ENCODE measurements at places on chromosomes 5 and 9.

DNA sequence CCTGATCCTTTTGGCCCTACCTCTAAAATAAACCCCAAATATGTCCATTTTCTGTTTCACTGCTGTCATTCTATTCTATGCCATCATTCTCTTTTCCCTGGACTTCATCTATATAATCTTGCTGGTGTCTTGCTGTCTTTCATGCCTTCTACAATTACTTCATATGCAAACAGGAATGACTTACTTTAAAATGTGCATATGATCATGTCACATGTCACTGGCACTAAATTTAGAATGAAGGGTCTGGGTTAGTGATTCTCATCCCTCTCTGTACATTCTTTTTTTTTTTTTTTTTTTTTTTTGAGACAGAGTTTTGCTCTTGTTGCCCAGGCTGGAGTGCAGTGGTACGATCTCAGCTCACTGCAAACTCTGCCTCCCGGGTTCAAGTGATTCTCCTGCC is 22.9 kb downstream of the FAF2 start:
- no peak for DNase-seq

DNA sequence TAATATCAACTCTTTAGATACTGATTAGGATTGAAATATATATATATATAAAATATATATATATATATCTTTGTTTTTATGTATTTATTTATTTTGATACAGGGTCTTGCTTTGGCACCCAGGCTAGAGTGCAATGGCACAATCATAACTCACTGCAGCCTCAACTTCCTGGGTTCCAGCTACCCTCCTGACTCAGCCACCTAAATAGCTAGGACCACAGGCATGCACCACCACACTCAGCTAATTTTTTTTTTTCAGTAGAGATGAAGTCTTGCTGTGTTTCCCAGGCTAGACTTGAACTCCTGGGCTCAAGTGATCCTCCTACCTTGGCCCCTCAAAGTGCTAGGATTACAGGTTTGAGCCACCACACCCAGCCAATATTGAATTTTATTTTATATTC is 20.6 kb upstream of the CDH6 start:
- no peak for DNase-seq

- DNase-seq, result no peak
Observed at GRCh38 chr9:117247266-117247665, 167.6 kb downstream of the ASTN2 start.

- DNase-seq, result no peak
Observed at GRCh38 chr9:116943970-116944369, 256.9 kb downstream of the TRIM32 start.

DNA sequence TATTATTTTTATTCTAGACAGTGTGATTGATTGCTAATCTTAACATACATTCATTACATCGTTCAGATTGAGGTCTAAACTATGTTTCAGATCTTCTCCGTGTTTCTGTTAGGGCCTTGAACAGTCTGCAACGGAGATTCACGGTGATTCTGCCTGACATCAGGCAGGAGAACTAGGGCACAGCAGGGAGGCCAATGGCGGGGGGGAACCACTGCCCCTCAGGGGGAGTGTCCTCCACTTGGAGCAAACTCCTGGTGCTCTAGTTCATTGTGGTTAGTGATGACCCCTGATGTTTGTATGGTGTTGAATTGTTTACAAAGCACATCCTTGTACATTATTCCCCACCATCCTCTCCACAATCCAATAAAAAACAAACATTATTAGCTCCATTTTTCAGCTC is 173.5 kb downstream of the ZNF608 start:
- no peak for DNase-seq

GRCh38 chr5:14125262-14125661 is 17.9 kb upstream of the TRIO start:
- DNase-seq, result no peak

GRCh38 chr5:2755681-2756171 is 4.2 kb upstream of the IRX2 start:
- no peak for DNase-seq

- no peak for DNase-seq
Observed at GRCh38 chr5:33242277-33242676, 198.5 kb upstream of the TARS1 start.

DNA sequence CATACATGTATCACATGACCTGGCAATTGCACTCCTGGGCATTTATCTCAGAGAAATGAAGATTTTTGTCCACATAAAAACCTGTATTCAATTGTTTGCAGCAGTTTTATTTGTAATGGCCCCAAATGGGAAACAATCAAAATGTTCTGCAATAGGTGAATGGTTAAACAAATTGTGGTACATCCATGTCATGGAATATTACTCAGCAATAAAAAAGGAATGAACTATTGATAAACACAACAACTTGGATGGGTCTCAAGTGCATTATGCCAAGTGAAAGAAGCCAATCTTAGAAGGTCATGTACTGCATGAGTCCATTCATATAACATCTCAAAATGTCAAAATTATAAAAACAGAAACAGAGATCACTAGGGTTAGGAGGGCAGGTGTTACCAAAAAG is 1.5 kb upstream of the NDUFS4 start:
- no peak for DNase-seq

DNA sequence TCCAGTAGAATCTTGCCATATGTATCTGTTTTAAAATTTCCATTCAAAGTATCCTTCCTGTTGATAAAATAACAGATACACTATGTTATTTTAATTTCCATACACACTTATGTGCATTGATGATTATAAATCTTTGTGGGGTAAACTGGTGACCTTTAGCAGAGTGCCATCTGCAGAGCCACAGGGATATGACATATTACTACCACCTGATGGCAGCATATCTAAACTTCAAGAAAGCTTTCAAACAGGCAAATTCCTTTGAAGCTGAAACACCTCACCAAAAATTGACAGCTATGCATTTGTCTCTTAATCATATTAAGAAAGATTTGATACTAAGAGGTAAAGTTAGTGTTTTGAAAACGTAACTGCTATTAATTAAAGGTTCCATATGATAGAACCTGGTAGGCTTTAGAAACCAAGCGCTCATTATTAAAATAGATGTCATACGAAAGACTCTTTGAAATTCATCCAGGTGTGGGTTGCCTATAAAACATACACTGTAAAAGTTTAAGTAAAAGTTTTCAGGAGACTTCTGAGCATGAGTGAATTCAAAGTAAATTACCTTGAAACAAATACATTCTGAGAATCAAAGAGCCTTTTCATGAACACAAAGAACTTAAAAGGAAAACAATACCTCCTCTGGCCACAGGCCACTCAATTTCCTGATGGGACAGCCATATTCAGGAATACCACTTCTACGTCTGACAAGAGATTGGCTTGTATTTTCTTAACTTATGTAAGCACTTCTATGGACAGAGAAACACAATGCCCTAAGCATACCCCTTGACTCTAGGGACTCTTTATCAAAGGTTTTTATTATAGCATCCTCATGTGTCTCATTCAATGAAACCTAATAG is 93.3 kb downstream of the KIAA0825 start:
- no peak for DNase-seq

DNA sequence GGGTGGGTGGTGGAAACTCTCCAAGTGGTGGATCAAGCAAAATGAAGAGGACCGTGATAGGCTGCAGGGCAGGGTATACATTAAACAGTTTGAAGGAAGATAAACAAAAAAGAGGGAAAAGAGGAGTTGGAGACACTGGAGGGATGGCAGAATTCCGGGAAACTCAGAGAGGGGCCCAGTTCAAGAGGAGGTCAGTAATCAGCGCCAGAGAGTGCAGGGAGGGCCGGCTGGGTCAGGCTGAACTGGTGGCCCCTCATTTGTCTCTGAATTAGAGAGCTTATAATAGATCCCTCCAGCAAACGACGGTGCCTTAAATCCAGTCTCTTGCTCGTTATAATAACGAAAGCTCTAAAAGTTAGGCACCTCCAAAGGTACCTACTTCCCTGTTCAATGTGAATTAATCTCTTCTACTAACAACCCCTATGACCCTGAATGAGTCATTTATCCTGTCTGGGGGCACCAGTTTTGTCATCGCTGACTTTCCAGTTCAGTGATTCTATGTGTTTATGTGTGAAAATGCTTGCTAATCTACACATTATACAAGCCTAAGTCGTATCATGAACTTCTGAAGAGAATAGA is 2.4 kb upstream of the ZSWIM6 start:
- no peak for DNase-seq

- DNase-seq, result no peak
Observed at GRCh38 chr9:117354244-117354847, 60.5 kb downstream of the ASTN2 start.

DNA sequence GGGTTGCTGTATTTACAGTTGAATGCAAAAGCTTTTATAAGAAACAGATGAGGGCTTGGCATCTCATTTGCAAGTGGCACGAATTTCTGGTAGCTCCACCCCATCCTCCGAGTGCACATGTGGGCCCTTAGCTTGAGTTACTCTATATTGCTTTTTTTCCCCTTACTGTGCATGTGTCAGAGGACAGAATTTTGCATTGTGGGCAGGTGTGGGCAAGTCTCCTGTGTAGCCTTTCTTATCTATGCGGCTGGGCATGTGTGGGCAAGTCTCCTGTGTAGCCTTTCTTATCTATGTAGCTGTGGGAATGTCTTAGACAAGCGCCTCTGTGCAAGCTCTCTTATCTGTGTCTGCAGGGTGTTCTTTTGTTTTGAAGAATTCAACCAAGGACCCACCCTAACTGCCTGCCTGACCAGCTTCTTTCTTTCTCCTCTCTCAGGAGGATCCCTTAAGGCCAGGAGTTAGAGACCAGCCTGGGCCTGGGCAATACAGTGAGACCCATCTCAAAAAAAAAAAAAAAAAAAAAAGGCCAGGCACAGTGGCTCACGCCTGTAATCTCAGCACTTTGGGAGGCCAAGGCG is 34.1 kb upstream of the SIL1 start:
- DNase-seq, result no peak

GRCh38 chr5:180699042-180699441 is 40.8 kb downstream of the OR2Y1 start:
- DNase-seq, result no peak

All from activated naive CD4-positive, alpha-beta T cell treated with Interleukin-2 at 50 U/mL for 16 hours (primary cell).